Cardiac fibroblast (primary cell): ENCODE measurements at places on chromosomes 13 and 19.

GRCh38 chr13:112747256-112747655 lies 57.4 kb downstream of the ATP11A start:
- DNase-seq, result no peak

DNA sequence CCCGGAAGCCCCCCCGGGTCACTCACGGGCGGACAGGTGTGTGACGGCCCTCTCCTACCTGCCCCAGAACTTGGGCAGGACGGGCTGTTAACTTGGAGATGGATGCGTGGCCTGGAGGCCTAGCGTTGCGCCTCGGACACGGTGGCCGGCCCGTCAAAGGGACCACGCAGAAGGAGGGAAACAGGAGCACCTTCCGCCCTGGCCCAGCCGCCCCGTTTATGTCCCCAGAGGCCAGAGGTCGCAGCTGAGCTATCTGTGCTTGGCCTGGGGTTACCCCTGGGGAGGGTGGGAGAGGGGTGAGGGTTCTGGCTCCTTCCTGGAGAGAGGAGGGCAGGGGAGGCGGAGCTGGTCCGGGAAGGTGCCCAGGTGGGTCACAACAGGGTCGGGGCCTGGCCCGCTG lies 35.6 kb downstream of the GADD45B start:
- DNase-seq, result no peak

- DNase-seq, result no peak
Observed at GRCh38 chr13:63901630-63902029, 2486.0 kb upstream of the PCDH20 start.

GRCh38 chr13:48377857-48378256 lies 35.1 kb downstream of the LPAR6 start:
- DNase-seq, result no peak

GRCh38 chr19:33176670-33177416 lies 17.3 kb upstream of the LRP3 start:
- peak; percentile 99 for DNase-seq

DNA sequence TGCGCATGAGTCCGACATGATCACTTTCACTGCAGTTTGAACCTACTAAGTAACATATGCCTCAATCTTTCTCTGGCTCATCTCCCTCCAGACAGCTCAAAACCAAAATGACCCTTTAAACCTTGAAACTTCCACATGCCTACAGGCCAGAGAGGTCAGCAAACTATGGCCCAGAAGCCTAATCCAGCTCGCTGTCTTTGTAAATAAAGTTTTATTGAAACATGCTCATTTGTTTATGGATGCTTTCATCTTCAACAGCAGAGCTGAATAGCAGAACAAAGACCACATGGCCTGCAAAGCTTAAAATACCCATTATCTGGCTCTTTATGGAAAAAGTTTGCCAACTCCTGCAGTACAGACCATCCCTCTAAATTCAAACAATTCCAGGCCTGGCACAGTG lies 15.6 kb downstream of the FBXO46 start:
- DNase-seq, result no peak

DNA sequence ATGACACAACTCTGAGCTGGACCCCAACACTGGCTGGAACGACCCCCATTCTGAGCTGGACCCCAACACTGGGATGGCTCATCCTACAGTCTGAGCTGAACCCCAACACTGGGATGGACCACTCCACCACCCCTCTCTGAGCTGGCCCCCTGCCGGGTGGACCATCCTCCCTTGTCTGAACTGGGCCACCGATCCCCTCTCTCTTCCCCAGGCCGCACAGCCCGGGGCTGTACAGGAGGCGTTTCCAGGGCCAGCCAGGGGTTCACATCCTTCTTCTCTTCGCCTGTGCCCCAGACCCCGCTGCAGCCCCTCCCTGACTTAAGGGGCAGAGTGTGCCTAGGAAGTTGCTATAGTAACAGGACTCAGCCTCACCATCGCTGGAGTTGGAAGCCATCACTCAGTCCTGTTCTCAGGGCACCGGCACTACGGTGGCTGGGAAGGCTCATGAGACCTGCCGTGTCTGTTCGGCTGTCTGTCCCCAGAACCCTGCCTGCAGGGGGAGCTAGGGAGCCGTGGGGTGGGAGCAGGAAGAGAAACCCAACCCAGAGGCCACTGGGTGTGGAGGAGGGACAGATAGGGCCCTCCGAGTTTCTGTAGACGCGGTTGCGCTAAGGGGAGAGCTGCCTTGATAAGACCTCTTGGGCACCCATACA lies 3.7 kb downstream of the PRKACA start:
- no peak for DNase-seq

DNA sequence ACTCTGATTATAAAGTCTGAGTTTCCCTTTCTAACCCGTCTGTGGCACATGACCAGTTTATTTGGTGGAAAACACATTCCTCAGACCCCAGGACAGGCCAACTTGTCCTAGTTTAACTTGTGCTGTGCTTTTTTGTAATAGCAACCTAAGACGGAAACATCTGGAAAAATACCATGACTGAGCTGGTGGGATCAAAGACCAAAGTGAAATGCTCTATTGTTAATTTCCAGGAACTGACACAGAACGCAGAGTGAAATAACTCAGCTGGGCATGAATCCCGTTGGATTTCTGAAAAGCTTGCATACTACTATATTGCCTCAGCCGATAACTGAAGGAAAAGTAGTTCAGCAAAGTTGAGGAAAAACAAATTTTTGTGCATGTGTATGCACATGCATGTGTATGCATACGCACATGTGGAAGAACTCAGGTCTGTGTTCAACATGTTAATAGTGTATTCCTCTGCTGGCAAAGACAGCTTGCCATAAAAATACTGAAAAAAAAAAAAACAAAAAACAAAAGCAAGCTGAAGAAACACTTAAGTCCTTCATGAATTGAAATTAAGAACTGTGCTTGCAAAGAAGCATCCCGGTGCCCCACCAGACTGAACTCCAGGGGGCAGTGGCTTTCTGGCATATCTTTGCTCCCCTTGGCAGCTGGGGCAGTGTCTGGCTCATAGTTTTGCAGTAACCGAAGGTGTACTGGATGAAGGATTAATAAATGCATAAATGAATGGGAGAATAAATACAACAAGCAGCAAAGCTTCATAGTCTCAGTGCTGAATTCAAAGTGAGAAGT lies 187.8 kb downstream of the LHFPL6 start:
- peak; percentile 78 for DNase-seq

GRCh38 chr19:52670046-52670445 lies 31.9 kb upstream of the ZNF83 start:
- DNase-seq, result no peak

DNA sequence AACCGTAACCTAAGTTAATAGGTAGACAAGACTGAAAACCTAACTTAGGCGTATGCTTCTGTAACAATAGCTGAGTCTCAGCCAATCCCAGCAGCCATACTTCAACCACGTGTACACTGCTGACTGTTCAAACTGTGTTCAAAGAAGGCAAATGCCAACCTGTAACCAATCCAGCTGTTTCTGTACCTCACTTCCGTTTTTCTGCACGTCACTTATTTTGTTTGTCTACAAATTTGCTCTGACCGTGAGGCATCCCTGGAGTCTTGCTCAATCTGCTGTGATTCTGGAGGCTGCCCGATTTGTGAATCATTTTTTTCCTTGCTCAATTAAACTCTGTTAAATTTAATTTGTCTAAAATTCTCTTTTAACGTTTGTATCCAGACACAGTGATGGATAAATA lies 59.2 kb downstream of the EDNRB start:
- DNase-seq, result peak; percentile 95

GRCh38 chr19:47021536-47022139 lies 2.0 kb downstream of the NPAS1 start:
- no peak for DNase-seq

DNA sequence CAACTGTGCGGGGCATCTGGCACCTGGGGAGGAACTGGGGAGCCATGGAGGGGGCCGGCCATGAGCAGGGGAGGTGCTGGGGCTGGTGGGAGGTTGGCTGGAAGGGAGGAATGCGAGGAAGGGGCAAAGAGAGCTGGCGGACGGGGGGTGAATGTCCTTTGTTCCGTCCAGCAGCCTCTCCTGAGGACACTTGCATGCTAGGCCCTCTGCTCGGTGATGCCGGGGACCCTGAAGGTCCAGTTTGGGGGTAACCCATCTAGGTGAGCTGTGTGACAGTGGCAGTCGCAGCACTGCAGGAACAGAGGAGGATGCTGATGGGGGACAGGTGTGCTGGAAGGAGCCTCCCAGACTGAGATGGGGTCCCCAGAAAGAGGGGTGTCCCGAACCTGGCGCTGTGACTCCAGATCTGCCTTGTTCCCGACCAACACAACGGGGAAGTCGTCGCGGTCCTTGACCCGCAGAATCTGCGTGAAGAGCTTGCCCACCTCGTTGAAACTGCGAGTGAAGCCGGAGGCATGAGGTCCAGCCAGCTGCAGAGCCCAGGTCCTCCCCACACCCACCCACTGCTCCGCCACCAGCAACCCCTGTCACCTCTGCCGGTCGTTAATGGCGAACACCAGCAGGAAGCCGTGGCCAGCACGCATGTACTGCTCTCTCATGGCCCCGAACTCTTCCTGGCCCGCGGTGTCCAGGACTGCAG lies 3.6 kb downstream of the RRAS start:
- no peak for DNase-seq

DNA sequence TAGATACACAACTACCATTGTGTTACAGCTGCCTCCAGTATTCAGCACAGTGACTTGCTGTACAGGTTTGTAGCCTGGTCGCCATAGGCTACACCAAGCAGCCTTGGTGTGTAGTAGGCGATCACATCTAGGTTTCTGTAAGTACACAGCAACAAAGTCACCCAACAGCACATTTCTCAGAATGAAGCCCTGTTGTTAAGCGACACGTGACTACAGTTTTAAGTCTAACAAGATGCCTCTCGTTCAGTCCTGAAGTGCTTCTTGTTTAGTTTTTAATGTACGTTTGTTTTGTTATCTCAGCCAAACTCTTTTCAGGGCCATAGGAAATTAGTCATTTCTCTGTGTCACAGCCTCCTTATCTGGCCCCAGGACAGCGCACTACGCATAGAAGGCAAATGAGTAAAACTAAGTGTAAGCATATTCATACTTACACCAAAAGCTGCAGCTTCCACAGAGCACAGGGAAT lies 50.0 kb upstream of the GPR183 start:
- DNase-seq, result peak; percentile 86

DNA sequence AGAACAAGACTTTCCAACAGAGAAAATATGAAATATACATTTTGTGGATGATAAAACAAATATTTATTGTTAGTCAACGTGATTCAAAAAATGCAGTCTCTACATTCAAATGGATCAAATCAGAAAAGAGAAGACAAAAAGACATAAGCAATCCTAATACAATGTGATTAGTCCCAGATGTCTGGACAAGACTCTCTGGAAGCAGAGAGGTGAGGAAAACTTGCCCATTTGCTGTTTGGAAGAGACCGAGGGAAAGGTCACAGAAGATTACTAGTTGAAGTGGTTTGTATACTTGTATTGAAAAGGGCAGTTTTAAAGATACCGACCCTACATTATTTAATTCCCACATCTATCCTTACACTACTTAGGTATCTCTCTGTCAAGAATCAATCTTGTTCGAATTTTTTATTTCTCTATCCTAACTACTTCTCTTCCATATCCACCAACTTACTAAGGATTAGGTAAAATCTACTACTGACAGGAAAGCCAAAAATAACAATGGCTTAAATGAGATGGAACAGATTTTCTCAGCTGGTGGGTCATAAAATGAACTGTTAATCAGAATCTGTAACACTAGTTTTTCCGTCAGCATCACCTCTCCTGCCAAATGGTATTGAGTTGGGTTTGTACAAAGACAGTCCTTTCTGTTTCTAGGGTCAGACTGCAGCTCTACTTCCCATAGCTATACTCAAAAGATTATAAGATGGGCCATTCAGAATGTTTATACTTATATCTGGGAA lies 497.1 kb downstream of the DCT start:
- no peak for DNase-seq

DNA sequence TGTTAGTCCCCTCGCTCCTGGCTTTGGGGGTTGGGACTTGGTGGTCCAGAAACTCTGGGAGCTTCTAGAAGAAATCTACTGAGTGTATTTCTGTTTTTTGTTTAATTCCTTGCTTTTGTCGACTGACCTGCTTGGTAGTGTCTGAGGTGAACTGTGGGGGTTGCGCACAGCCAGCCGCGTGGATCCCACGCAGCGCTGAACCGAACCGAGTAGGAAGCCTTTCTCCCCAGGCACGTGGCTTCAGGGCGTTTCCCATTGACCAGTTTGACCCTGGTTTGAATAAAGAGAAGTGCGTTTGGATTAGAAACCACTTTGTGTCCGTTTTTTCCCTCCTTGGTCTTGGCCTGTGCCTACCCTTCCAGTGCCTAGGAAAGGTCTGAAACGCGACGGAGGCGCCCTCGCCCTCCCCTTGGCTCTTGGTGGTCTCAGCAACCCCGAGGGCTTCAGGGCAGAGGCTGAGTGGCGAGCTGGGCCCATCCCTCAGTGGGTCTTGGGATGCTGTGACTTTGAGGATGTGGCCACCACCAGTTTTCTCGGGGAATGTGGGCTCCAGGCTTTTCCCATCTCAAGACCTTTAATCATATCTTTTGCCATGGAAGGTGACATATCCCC lies 2.7 kb upstream of the RPS15 start:
- no peak for DNase-seq

DNA sequence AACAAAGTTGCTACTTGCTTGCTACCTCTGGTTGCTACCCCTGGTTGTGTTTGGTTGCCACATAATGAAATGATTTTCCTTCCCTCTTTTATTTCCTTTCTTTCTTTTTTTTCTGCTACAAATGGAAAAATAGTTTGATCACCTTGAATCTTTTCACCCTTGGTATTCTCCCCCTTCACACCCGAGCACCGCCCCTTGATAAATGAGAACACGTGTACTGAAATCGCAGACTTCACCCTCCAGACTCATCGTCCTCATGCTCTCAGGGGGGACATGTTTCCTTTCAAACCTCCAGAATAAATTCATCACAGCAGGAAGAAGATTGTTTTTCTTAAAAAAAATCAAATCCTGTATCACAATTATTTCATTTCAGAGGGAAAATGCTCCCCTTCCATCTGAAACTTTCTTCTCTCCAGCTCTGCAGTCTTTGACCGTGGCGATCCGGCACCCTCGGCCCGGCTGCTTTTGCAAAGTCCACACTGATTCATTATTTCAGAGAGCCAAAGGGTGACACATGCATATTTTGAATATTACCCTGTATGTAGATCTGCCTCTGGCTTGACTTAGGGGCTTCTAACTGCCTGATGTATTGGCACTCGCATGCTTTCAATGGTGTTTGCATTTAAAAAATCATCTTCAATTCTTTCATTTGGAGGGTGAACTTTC lies 222.6 kb upstream of the MAB21L1 start:
- DNase-seq, result peak; percentile 25

GRCh38 chr13:97011446-97012131 lies 17.3 kb upstream of the OXGR1 start:
- no peak for DNase-seq

- DNase-seq, result peak; percentile 96
Observed at GRCh38 chr19:18416778-18417249, 2.4 kb upstream of the SSBP4 start.

- no peak for DNase-seq
Observed at GRCh38 chr13:86882107-86882506, 789.1 kb upstream of the SLITRK5 start.
